Fibroblast of the aortic adventitia (primary cell): ENCODE measurements at places on chromosomes 13 and 19. TPM values are rescaled to one million over a fixed set of nuclear protein-coding genes. Genes with fewer than 3 reads are reported as not detected.

SPACA6 gene
- total RNA-seq = 5.3 and 8.5 TPM in 2 replicates

FUZ gene
- total RNA-seq = 23.5 and 27.5 TPM in 2 replicates

SYT3 gene
- 0.09 TPM in 1 of 2 replicates, not detected in the other for total RNA-seq

AXL gene
- 121 and 305 TPM in 2 replicates for total RNA-seq

PTH2 gene
- total RNA-seq = not detected in 2 replicates

MISP gene
- 0.09 TPM in 1 of 2 replicates, not detected in the other for total RNA-seq

EMP3 gene
- 93.3 and 369 TPM in 2 replicates for total RNA-seq

ZNF761 gene
- total RNA-seq = 10.8 and 11.5 TPM in 2 replicates
